Stimulated activated CD4-positive, alpha-beta T cell treated with anti-CD3 and anti-CD28 coated beads, Interleukin-4, amount 100 ng/mL, for 48 hours (primary cell): ENCODE measurements at places on chromosomes 16 and 17.

DNA sequence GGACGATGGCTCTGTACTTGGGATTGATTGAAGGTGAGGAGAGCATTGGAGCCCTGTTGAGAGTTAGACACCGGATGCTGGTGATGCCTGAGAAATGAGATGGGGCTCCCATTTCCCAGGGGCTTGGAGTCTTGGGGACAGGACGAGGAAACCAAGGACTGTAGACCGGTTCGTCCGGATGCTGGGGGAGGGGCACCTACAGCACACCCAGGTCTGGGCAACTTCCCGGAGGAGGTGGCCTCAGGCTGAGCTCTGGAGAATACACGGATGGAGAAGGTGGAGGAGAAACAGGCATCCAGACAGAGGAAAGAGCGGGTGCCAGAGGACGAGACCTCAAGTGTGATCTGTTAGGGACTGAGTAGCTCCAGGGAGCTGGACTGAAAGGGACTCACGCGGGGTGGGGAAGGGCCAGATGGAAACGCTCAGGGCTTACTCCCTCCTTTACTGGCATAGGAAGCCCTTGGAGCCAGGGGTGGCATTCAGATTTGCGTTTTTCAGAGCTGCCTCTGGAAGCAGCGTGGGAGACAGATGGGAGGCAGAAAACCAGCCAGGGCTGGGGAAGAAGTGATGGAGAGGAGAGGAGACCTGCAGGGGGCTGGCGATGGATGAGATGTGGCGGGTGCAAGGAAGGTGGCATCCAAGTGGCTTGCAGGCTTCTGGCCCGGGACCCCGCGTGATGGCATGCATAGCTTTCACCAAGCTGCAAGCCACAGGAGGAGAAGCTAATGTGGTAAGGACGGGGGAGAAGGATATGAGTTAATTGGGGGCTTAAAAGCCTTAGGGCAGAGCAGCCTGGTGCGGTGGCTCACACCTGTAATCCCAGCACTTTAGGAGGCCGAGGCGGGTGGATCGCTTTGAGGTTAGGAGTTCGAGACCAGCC, 8.3 kb downstream of the C1QTNF1 start:
- no peak for DNase-seq

GRCh38 chr16:87531418-87531817, 38.6 kb upstream of the ZCCHC14 start:
- DNase-seq: no peak

GRCh38 chr16:16924613-16925012, 545.7 kb downstream of the NPIPA7 start:
- DNase-seq: no peak

- no peak for DNase-seq
Observed at GRCh38 chr17:39529455-39529854, 68.2 kb downstream of the CDK12 start.

- DNase-seq: no peak
Observed at GRCh38 chr16:75559564-75560372, 3.7 kb upstream of the TMEM231 start.

DNA sequence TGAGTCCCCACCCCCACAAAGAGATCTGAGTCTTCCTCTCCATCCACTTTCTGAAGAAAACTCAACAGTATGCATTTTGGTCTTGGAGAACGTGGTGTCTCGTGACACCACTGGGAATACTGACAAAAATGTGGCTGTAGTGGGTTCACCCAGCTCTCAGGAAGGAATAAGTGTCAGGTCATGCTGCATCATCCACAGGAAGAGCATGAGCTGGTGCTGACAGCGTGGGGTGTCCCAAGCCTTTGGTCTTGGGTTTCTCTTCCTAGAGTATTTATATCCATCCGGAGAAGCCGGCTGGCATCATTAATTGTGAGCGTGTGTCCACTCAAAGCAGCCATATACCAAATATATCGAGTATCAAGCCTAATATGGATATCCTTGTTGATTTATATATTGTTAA, 55.9 kb downstream of the C17orf67 start:
- DNase-seq: no peak

- DNase-seq: no peak
Observed at GRCh38 chr16:65961476-65962143, 404.9 kb upstream of the CDH5 start.

GRCh38 chr16:88914750-88915368, 48.4 kb upstream of the PABPN1L start:
- no peak for DNase-seq

DNA sequence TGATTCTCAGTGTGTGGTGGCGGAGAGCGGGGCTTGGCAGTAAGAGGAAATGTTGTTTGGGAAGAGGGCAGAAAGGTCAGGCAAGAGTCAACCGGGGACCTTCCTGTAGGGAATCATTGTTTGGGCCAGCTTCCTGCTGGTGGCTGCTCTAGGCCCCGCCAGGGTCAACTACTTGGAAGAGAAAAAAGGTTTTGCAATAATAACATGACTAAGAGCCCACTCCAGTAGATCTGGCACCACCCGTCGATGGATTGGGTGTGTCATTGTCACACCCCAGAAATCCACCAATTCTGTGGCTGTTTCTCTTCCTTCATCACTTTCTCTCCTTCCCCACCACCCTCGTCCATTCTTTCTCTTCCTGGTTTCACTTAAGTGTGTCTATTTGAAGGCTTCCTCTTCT, 4.2 kb upstream of the KRT24 start:
- DNase-seq: no peak

DNA sequence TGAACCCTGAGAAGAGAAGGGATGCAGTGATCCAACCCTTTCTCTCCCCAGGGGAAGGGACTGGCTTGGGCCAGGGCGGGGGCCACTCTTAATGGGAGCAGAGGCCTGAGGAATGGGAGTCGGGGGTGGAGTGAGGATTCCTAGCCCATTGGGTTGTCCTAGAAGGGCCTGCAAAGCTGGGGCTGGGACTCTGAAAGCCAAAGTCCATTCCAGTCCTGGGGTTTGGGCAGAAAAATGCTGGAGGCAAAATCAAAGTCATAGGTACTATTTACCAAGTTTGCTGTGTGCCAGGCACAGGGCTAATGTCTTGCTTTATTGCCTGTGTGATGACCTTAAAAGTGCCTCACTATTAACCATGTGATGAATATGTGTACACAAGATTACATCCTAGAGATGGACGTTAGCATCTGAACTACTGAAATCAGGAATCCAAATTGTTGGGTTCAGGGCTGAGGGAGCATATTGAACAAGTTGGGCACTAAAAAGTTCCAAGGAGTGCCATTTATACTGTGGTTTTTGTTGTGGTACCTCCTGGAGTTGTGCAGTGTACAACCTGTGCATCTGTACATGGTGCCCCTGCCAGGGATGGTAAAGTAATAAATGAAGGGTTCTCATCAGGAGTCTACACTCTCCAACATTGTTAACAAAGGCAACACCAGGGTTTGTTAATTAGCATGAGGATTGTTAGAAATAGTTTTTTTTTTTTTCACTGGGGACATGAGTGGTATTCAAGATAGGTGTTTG, 84.4 kb upstream of the NKD1 start:
- no peak for DNase-seq

DNA sequence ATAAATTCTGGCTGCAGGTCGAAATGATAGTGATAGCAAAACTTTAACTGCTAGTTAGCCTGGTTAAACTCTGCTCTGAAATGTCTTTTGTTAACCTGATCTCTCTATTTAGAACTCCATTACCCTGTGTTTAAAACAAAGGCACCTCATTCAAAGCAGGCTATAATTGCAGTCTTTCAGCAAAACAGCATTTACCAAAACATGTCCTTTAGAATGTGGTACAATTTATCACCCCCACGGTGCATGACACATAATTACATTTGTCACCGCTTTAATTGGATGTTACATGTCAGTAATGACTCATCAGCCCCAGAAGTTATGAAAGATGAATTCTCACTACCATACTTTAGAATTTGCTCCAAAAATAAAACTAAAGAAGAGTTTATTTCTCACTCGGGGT, 295.4 kb downstream of the TOX3 start:
- no peak for DNase-seq

GRCh38 chr17:73050797-73051196, 41.7 kb downstream of the SLC39A11 start:
- DNase-seq: no peak

- no peak for DNase-seq
Observed at GRCh38 chr17:79010304-79010646, 711 bp upstream of the CANT1 start.

DNA sequence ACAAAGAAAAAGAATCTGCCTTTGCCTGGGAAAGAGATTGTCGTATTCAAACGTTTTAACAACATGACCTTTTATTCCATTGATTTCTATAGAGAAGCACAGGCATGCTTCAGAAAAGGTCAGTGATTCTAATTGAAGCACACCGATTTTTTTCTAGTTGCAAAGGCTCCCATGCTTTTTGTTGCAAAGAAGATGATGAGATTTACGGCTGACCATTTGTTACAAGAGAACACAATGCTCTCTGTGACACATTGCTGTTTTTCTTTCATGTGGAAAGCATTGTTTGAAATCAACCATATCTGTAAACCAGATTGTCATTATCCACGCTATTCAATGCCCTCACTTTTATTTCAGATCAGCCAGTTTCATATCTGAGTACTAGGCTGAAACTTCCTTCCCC, 99.8 kb downstream of the NLK start:
- no peak for DNase-seq

DNA sequence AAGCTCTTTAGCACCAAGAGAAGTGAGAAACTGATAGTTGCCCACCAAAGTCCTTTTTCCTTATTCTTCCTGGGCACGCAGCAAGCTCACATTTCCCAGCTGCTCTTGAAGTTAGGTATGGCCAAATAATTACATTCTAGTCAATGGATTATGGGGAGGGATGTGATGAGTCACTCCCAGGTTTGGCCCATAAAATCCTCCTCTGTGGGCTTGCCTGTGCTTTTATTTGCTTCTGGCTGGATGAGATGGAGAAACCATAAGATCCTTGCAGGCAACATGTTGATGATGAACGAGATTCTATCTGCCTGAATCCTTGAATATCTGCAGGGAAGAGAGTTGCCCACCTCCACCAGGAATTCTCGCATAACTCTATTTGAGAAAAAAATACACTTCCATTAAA, 568.3 kb upstream of the SALL1 start:
- no peak for DNase-seq

DNA sequence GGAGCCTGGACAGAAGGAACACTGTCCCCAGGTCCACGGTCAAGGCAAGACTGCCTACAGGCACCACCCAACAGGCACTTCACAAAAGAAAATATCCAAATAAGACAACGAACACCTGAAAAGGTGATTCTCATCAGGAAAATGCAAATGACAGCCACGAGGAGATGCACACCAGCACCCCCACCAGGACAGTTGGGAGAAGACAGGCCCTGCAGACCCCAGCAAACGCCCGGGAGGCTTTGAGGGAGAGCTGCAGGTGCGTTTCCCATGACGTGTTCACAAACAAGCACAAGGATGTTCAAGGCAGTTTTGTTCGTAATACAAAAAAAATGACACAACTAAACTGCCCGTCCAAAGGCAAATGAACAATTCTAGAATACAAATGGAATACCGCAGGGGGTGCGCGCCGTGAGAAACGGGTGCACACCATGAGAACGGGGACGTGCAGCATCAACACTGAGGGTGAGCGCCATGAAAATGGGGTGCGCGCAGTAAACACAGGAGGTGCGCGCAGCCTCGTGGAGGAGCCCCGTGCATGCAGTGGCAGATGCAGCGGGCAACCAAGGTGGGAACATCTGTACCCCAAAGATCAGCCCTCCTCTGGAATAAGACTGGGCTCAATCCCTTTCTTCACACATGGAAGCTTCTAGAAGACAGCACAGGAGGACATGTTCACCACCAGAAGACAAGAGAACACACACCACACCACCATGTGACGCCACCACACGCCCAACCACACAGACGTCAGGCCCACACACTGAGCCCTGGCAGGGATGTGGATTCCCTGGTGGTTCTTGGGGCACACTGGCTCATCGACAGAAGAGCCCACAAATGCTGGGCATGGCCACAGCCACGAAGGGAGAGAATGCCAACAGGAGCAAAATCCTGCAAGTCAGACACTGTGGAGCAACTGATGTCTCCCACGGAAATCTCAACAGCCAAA, 91.2 kb downstream of the ZNF778 start:
- no peak for DNase-seq

DNA sequence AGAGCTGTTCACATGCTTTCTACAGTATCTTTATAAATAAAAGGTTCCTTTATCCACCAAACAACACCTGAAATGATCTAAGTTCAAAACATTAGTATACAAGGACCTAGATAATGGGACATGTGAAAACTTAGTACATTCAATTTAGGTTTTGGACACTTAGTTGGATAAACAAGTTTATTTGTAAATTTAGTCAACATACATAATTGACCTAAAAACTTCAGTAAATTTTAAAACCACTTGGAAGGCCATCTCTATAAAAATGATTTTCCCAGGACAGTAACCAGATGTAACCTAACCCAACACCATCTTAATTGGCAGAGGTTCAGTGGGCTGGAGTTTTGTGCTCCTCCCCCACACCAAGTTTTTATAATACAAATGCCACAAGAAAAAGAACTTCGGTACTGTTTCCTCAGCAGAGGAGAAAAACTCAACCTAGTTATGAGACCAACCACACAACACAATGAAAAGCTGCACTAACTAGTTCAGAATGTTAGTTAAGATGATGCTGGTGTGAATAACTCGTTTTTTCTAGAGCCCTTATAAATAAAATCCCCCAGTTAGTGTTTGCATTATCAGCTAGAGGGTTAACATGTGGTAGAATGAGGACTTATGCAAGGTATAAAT, 7.2 kb upstream of the UNK start:
- no peak for DNase-seq

DNA sequence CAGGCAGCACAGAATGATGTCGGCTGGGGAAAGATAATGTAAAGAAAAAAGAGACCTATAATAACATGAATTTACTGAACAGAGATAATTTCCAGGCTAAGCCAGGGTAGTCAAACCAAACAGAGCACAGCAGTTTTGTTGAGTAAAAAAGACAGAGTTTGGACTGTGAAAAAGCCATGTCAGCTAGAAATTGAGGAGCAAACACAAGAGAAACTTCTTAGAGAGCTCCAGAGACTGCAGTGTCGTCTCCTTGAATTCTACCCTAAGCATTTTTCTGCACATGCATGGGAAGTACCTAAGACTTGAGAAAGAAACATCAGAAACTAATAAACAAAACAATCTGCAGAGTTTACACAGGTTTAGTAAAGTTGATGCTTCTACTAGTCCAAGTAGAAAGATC, 1098.8 kb upstream of the CDH8 start:
- DNase-seq: no peak

- DNase-seq: no peak
Observed at GRCh38 chr17:31535581-31535981, 144.1 kb downstream of the RAB11FIP4 start.

- no peak for DNase-seq
Observed at GRCh38 chr16:72511171-72511570, 339.2 kb upstream of the PMFBP1 start.

GRCh38 chr16:75616521-75617010, 6.5 kb downstream of the ADAT1 start:
- DNase-seq: no peak

- no peak for DNase-seq
Observed at GRCh38 chr16:64184156-64184555, 937.7 kb downstream of the CDH11 start.

- no peak for DNase-seq
Observed at GRCh38 chr16:73725156-73725555, 571.5 kb upstream of the PSMD7 start.
